ENCODE measurements at places on chromosomes 5 and 9.

DNA sequence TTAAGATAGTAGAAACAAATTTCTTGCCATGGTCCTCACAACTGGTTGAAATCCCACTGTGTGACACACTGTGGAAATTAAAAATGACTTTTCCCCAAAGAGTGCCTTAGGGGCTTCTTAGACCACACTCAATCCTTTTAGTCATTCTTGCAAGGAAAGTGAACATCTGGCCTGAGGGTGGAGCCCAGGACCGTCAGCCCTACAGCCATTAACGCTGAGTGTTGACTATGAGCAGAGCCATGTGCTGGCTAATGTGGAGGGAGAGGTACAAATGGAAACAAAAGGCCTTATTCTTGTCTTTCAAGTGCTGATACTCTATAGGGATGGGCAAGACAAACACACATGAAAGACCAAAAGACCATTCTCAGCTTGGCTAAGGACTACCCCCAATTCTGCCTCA lies 456.5 kb downstream of the ZSWIM6 start:
- no peak for DNase-seq

- no peak for DNase-seq
These were observed 87.9 kb downstream of the NUDT12 start for GRCh38 chr5:103474677-103475076.

- DNase-seq = no peak
These were observed 72.5 kb upstream of the RASA1 start for GRCh38 chr5:87195104-87195591.

GRCh38 chr5:177005619-177006264 lies 837 bp downstream of the UIMC1 start:
- no peak for DNase-seq

- no peak for DNase-seq
These were observed 32.9 kb downstream of the STXBP1 start for GRCh38 chr9:127644943-127645342.

All from esophagus squamous epithelium (tissue), 5 donors.